ENCODE measurements at places on chromosomes 11 and 22.

DNA sequence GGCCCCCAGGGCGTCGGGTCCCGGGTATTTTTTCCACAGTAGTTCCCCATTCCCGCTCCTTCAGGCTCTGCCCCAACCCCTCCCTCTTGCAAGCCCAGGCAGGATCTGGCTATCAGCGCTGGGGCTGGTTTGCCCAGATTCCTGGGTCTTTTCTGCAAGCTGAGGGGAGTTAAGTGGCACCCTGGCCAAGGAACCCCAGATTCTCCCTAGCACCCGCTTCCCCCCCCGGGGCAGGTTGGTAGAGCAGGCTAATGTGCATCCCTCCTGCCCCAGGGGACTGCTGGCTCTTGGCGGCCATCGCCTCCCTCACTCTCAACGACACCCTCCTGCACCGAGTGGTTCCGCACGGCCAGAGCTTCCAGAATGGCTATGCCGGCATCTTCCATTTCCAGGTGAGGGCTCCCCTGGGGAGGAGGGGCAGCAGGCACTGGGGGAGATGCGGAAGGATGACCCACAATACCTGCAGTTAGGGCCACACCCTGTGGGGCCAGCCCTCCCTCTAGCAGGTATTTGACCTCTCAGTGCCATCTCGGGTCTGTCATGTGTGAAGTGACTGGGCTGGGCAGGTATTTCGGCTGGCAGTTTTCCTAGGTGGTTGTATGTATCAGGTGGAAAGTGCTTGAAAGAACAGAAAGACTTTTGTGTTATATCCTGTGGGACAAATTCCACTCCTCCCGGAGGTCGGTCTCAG lies 1.6 kb downstream of the CAPN1 start:
- DNase-seq: no peak

DNA sequence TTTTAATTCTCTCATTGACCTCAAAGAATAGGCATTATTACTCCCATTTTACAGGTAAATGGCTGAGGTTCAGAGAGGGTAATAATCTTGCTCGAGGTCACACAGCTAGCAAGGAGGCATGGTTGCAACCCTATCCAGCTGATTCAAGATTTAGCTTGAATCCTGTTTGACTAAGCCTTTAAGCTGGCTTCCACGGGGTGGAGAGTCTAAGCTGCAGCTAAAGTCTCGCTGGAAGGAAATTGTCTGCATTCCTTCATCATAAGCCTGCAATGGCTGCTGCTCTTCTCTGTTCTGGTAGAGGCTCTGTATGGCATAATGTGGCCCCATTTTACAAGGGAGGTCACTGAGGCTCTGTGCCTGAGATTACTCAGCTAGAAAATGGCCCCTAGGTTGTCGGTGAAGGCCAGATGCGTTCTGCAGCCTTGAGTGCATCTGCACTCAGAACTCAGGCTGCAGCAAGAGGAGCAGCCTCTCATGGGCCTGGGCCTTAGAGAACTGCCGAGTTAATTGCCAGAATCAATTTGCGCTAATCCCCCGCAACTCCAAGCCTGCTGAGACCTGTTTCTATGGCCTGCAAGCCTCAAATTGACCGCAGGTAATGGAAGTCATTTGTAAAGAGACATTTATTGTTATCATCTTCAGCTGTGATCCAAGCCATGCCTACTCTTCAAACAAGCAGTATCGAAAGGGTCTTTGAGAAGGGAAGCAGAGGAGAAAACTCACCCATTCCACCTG lies 44.1 kb upstream of the SEZ6L start:
- DNase-seq: no peak

- no peak for DNase-seq
Measured at GRCh38 chr11:71078482-71078881, 173.9 kb downstream of the SHANK2 start.

DNA sequence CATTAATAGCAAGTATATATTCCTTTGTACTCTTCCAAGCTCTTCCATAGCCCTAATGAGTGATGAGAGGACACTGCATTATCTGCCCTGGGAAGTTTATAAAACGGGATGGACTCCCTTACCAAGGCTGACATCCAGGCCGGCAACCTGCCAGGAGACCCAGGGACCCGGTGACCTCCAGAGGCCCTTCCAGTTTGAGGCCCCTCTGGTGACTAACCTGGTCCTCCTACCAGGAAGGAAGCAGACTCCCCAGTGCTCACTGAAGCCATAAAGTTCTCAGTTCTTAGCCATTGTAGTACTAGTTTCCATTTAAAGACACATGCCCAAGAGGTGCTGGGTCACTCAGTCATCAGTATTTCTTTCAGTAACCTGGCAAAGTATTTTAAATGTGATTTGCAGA lies 345.4 kb downstream of the TENM4 start:
- DNase-seq: no peak

- DNase-seq: no peak
Measured at GRCh38 chr22:44797181-44797725, 44.9 kb downstream of the ARHGAP8 start.

GRCh38 chr11:9210224-9210921 lies 54.8 kb downstream of the DENND5A start:
- DNase-seq: no peak

DNA sequence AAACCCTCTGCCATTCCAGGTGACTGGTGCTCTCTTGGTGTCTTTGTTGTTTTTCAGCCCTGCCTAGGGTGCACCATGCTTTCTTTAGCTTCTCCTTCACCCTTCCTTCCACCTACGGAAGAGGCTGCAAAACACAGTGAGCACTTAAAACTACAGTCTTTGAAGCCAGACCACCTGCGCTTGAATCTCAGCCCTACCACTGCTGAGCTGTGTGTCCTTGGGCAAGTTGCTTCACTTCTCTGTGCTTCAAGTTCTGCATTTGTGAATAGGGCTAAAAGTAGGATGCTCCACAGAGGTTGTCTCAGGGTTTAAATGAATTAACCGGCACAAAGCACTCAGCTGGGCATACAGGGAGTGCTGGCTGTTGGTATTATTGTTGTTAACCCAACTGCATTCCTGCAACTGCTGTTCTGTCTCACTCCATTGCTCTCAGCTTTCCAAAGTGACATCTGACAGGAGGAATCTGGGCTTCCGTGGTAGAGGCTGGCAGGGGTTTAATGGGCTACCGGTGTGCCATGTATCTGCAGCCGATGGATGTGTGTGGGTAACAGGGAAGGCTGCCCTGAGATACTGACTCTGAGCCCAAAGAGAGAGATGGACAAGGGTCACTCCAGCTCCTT lies 139.3 kb downstream of the FBXO7 start:
- no peak for DNase-seq

DNA sequence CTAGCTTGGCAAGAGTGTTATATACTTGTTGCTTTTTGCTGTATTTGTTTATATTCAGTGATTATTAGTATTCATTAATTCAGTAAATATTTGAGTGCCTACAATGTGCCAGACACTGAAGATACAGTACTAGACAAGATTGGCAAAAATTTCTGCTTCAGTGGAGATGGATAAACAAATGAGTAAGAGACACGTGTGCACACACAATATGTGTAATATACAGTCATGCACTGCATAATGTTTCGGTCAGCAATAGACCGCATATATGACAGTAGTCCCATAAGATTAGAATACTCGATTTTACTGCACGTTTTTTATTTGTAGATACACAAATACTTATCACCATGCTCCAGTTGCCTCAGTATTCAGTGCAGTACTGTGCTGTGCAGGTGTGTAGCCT lies 104.9 kb upstream of the GAL start:
- no peak for DNase-seq

DNA sequence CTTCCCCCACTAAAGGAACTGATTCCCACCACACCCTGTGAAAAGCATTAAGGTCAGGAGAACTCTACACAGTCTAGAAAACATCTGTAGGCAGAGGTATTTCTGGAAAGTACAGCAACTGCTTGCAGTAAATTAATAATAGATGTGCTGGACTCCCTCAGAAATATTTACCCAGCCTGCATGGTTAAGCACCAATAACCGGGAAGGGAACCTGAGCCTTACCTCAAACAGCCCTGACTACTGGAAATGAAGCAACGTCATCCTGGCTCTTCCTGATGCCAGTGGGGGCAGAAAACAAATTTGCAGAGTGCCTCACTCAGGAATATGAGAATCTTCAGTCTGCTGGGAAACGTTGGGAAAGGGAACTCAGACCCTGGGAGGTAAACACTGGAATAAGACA lies 318.1 kb downstream of the TENM4 start:
- DNase-seq: no peak

DNA sequence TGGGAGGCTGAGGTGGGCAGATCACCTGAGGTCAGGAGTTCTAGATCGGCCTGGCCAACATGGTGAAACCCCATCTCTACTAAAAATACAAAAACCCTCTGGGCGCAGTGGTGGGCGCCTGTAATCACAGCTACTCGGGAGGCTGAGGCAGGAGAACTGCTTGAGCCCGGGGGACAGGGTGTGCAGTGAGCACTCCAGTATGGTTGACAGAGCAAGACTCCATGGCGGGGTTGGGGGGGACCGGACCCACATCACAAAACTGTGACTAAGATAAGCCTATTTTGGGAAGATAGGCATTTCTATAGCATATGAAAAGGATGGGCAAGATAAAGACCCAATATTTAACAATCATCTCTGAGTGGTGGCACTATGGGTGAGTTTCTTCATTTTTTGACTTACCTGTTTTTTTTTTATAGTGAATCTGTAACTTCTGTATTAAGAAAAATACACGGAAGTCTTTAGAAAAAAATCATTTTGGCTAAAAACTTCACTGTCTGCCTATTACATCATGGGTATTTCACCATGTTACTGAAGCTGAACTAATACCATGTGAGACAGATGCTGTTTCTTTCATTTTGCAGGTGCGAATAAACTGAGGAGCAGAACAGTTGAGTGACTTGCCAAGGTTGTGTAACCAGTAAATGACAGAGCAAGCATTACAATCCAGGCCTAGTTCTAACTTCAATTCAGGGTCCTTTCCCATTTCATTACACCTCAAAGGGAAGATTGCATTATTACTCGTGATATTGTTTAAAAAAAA lies 2.5 kb downstream of the CELF1 start:
- no peak for DNase-seq

DNA sequence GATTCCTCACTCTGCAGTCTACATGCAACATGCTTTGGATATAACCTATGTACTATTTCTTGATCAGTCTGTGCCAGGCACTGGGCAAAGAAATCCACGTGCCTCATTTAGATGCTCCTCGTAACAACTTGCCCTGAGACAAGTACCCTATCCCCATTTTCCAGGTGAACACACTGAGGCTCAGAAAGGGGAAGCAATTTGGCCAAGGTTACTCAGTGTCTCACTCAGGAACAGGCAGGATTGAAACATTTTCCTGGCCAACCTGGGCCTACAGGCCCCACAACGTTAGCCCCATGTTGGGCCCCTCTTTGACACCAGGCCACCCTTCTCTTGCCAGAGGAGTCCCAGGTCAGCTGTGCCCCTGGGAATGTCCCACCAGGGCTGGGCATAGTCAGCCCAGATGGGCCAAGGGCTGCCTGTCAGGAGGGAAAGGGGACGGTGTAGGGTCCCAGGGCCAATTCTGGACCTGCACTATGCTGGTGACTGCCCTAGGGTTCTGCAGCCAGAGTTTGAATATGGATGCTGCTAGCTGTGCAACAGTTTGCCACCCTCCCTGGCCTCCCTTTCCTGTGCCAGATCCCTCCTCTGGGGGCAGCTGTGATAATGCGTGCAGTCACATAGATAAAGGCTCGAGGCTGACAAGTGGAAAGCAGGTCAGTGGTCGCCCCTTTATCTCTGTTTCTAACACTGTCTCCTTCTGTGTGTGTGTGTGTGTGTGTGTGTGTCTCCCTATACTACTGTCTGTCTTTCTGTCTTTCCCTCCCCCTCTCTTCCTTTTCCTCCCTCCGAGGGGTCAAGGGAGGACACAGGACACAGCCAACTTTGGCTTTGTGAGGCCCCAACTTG lies 10.4 kb upstream of the EMID1 start:
- no peak for DNase-seq

- DNase-seq: peak; percentile 44
Measured at GRCh38 chr11:68904248-68904847, 657 bp downstream of the IGHMBP2 start.
